ENCODE measurements at places on chromosomes 16 and 17.

- DNase-seq, result no peak
These were observed 262.4 kb downstream of the ENGASE start for GRCh38 chr17:79337053-79337452.

DNA sequence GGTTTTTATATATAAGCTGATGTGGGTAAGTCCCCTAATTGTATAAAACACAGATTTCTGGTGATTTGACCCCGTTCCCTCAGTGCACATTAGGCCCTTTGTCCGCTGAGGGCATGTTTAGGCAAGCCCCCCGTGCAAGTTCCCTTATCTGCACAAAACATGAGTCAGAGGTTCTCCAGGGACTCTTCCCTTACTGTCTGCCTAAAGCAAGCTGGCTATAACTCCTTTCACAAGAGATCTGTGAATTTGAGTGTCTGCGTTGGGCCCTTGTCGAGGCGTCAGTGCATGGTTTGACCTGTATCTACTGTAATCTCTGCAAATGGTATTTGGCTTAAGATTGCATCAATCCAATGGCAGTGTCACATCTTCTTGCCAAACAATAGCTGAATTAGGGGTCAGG lies 712.8 kb downstream of the CDH8 start:
- DNase-seq, result no peak

- no peak for DNase-seq
These were observed 40.1 kb downstream of the HIC1 start for GRCh38 chr17:2094891-2095535.

DNA sequence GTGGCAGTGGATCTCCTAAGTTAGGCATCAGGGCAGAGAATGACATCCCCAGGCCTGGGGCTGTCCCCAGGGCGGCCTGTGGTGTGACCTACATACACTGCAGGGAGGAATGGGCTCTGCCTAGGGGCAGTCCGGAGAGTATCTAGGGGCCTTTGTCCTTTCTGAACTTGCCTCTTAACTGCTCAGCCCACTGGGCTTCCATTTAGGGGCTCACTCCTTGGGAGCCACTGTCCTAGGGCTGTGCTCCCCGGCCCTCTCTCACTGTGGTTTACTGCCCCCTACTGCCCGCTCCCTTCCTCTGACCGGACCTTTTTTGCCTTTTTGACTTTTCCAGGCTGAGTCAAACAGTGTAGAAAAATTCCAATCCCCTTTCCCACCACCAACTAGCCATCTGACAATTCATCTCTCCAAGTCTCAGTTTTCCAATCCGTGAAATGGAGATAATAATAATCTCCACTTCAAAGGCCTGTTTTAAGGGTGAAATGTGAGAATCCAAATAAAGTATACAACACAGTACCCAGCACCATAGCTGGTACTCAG lies 66.8 kb downstream of the DNAH3 start:
- DNase-seq, result no peak

DNA sequence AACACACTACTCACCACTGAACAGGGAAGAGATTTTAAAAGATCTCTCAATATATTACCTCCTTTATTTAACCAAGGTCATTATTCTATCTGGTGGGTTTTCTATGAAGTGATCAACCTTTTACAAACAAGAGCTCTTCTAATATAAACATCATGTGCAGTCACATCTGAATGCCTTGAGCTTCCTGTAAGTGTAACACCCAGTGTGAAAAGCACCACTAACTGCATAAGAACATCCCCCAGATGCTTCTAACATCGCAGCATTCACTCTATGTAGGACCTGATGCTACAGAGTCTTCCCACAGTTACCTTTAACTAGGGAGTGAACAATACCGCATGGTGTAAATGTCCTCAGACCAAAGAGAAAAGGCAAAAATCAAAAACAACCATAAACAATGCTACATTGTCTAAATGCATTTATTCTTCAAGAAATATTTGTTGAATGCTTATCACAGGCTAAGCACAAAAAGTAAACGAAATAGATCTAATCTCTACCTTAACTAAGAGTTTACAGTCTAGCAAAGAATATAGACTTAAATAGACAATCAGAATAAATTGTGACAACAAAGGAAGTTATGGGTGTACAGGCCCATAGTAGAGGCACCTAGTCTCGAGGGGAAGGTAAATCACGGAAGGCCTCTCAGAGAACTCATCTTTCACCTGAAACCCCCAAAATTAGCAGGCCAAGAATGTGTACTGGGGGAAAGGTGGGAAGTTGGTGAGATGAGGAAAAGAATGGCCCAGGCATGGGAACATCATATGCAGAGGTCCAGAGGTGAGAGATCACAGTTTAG lies 16.2 kb downstream of the SKAP1 start:
- no peak for DNase-seq

DNA sequence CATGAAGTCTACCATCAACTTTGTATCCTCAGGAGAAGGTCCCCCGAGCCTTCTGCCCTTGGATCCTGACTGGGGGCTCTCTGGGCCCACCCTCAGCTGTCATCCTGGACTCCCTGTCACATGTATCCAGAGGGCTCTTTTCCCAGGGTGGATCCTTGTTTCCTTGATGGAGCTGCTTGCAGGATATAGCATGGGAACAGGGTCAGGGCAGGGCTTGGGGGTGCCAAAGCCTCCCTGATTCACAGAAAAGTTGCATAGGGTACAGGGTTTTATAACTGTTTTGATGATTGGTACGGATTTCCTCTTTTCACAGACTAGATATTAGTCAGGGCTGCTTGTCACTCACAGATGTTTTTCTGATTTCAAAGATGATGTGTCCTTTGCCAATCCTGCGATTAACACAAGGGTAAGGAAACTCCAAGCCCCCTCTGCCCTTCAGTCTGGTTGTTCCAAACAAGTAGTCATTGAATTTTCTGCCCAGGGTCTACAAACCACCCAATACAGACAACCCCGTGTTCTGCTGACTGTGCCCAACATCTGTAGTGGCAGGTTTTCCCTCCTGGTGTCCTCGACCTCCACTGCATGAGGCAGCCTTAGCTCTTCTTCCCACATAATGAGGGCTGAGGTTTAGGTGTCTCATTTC lies 20.6 kb upstream of the SLC35G3 start:
- DNase-seq, result no peak

DNA sequence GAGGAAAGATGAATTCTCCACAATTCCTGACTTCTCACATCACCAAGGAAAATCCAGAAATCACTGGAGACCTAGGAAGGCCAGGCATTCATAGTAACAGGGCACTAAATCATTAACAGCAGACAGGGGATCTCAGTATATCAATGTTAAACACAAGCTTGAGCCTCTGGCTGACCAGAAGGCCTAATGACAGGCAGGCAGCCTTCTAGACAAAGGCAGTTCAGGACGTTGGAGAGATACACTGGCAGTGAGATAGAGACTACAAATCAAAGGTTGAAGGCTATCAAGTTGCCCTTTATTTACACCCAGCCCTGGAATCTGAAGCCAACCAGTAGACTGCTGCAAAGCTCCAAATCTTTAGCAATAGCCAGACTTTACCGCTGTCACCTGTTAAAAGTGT lies 422.8 kb upstream of the CCL2 start:
- no peak for DNase-seq

Measured in activated gamma-delta T cell (primary cell).